NCI-H774 (cell line): ENCODE measurements at places on chromosomes 5 and 9.

GRCh38 chr5:111551161-111551560 lies 38.8 kb upstream of the STARD4 start:
- DNase-seq: no peak

DNA sequence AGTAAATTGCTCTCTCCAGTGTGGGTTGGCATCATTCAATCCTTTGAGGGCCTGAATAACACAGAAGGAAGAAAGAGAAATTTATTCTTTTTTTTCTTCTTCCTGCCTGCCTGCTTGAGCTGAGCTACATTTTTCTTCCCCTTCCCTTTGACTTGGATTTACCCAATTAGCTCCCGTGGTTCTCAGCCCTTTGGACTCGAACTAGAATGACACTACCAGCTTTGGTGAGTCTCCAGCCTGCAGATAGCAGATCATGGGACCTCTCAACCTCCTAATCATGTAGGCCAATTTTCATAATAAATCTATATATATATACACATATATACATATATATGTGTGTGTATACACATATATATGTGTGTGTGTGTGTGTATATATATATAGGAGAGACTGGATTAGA lies 128.6 kb downstream of the ISOC1 start:
- DNase-seq: no peak

DNA sequence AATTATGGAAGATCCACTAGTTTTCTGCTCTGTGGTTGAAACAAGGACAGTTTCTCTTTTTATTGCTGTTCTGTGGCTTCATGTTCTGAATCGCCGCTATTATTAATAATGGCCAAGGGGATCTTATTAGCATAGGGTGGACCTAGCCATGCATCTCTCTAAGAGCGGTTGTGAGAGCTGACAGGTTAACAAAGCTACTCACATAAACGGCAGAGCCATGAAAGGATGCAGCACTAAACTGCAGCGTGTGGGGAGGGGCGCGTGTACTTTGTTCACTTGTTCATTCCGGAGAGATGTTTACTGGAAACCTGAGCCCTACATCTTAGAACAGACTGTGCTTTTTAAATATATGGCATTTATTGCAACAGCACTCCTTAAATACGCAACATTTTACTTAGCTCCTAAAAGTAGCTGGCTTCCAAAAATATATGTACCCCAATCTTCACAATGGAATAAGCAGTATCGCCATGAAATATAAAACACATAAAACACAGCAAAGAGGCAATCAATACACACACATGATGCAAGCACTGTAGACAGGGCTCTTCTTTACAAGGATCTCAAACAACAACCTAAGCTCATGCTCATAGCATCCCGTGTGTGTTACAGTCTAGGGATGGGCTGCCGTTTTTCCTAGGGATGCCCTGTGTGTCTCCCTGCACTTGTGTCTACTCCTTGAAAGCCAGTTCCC lies 424.6 kb downstream of the MED10 start:
- peak; percentile 24 for DNase-seq

GRCh38 chr9:133704711-133705181 lies 33.4 kb downstream of the SARDH start:
- DNase-seq: no peak

GRCh38 chr5:123037104-123037418 lies 536 bp upstream of the PPIC start:
- DNase-seq: no peak

DNA sequence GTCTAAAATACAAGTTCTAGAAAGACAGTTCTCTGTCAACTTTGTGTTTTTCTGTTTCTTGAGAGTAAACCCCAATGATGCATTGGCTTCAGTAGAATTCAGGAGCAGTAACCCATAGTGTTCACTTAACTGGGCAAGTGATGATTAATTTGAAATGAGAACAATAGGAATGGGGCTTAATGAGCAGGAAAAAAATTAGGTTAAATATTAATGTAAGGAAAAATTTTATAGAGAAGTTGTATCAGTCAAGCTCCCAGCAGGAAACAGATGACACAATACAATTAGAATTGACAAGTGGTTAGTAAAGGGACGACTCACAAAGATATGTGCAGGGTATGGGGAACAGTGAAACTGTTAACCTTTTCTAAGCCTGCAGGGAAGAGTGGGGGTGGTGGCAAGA lies 38.2 kb downstream of the ENTREP1 start:
- no peak for DNase-seq

GRCh38 chr9:8826281-8826680 lies 1026.7 kb upstream of the DMAC1 start:
- DNase-seq: no peak

- DNase-seq: no peak
Observed at GRCh38 chr5:72498284-72498683, 8.9 kb downstream of the ZNF366 start.

DNA sequence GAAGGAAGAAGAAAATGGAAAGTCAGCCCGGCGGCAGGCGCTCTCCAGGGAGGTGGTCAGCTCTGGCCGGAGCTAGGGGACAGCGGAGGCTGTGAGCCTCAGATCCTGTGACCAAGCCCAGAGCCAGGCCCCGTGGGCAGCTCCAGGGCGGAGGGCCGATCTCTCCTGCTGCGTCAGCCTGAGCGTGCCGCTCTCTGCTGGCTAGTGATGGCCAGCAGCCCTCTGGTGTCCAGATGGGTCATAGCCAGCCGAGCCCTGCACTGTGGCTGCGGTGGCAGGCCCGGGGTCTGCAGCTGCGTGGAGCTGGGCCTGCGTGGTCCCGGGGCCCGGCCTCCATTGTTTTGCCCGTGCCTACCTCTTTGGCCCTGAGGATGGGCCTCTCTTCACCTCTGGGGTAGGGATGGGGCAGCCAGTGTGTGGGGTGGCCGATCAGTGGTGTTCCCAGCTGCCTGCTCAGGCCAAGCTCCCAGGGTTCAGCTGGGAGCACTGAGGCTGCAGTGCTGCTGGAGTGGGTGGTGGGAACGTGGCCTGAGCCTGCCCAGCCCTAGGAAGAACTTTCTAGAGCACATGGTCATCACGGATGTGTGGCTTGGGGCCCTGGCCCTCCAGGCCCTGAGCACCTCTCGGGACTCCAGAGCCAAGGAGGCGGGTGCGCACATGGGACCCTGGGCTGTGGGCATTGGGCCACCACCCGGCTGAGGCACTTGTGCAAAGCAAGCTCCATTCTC lies 17.1 kb upstream of the NRARP start:
- DNase-seq: no peak

- no peak for DNase-seq
Observed at GRCh38 chr5:31235381-31235780, 41.9 kb downstream of the CDH6 start.

- no peak for DNase-seq
Observed at GRCh38 chr5:113119246-113119924, 142.8 kb downstream of the DCP2 start.

DNA sequence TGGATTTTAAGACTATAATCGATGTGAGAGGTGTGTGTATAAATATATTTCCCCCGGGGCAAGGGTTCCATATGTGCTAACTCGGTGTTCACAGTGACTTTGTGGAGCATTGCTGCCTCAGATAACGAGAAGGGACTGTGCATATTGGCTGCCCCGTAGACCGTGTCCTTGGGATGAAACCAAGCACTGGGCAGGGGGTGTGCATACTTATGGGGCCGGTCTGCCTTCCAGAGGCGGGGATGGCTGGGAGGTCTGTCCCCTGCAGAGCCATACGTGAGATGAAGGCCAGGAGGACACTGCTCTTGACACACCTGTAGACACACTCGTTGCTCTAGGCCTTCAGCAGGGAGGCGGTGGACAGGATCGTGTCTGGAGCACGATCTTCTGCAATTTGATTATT lies 56.0 kb upstream of the ZNF354A start:
- DNase-seq: no peak

DNA sequence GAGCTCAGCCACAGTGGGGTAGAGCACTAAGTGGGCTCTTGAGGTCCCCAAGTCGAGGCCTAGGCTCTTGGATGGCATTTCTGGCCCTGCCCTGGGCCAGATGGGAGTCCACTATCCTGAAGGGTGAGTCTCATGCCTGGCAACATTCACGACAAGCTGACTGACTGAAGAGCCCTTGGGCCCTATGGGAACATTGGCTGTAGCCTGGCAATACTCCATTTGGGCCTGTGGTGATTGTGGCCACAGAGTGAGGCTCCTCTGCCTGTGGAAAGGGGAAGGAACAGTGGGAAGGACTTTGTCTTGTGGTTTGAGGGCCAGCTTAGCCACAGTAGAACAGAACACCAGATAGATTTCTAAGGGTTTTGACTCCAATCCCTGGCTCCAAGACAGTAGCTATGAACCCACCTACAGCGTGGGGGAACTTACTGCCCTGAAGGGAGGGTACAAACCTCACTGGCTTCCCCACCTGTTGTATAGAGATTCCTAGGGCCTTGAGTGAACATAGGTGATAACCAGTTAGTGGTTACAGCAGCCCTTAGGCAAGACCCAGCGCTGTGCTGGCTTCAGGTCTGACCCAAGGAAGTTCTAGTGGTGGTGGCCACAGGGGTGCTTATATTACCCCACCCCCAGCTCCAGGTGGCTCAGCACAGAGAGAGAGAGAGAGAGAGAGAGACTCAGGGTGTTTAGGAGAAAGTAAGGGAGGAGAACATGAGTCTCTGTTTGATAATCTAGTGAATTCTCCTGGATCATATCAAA lies 72.4 kb downstream of the KIAA0825 start:
- DNase-seq: no peak

- DNase-seq: no peak
Observed at GRCh38 chr5:55636683-55637082, 75.4 kb downstream of the SLC38A9 start.

- DNase-seq: no peak
Observed at GRCh38 chr5:37615184-37615583, 224.7 kb downstream of the GDNF start.

DNA sequence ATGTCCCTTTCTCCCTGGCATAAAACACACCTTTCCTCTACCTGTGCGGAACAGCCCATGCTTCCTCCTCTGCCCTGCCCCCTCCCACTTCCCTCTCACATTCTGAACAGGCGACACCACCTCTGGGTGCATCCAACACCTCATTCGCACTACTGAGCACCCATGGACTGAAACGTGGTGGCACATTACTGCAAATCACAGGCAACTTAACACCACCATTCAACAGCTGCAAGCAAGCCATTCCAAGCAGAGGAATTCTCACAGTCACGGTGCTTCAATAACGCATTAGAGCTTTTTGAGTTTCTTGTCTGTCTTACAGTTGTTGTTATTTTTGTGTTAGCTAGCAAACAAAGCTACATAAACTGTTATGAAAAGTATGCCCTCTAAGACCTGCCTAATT lies 298.2 kb upstream of the TAS2R1 start:
- no peak for DNase-seq

DNA sequence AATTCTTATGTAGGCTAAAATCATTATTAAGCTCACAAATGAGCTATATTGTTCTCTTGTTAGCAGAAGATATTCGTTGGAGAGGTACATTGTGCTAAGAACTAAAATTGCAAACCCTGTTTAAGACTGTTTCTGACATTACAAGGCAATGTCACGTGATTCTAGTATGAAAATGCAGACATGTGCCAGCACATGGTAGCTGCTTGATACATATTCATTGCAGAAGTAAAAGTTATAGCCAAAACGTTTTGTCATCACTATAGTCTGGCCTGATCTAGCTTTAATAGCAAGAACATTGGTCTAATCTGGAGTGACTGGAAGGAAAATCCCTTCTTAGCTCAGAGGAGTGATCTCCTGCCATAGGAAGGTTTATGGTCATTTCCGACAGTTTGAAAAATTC lies 144.7 kb downstream of the CFAP90 start:
- no peak for DNase-seq

DNA sequence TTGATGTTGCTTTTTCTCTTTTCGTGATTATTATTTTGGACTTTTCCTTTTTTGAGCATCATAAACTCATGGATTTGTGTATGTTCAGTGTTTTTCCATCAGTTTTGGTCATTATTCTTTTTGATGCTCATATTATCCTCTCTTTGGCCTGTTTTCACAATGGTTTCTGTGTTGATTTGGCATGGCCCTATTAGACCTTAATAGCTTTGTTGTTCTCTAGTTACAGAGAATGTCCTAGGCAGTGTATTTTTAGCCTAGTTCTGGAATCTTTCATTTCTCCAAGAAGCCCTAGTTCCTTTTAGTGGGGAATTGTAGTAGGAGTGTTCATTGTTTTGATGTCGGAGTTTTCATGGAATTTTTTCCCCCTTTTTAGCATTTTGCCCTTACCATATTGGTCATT lies 41.3 kb upstream of the ROPN1L start:
- DNase-seq: no peak

DNA sequence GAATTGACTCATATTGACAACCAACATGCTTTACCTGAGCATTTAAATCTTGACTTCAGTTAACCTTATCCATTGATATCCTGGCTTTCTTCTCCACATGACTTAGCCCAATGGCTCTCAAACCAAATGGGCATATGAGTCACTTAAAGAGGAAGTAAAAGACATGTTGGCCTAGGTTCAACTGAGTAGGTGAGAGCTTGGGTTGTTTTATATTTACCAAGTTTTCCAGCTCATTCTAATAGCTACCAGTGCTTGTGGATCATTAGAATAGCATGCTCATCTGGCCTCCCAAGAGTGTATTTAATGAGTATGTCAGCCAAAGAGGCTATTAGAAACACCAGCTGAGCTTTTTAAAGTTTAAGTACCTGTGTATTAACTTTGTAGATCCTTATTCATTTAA lies 1049.0 kb downstream of the PTPRD start:
- DNase-seq: no peak

DNA sequence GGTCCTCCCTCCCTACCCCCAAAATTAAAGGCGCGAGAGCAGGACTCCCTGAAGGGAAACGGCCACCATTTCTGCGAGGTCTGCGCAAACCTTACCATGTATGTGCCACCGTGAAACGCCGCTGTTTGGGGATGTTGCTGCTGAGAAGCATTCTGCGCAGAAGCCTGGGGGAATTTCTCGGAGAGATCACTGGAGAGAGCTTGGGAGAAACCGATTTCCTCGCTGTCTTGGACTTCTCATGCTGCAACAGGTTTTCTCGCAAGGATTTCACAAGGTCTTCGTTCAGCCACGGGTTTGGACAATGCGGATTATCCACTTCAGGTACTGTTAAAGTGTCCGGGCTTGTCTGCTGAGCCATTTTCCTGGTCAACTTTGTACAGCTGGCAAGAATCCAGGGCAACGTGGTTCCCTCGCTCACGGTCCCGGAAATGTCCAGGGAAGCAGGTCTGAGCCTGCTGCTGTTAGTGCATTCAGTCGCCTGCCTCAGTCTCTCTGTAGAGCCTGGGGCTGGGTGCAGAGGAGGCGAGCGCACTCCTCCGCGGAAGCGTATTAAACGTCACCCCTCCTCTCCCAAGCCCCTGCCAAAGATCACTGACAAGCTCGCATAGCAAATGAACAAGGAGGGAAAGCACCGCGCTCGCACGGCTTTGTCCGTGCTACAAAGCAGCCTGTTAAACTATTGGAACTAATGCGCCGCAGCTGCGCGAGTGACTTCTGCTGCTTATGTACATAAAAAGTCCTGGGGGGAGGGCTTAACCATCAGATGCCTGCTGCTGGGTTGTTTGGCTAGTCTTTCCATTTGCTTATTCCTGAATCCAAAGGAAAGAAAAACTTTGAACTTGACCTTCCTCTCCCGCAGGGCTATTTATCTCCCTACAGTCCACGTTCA lies 125.1 kb downstream of the PDE4D start:
- peak; percentile 78 for DNase-seq
